Hematopoietic multipotent progenitor cell treated with erythropoietin and hydrocortisone succinate and interleukin-3 and kit ligand, for 4 days (in vitro differentiated cells): ENCODE measurements at places on chromosomes 16 and 17.

GRCh38 chr17:38591759-38592241 lies 14.0 kb downstream of the SRCIN1 start:
- DNase-seq: peak; percentile 88

GRCh38 chr16:1036726-1037393 lies 35.7 kb upstream of the SSTR5 start:
- DNase-seq: no peak

DNA sequence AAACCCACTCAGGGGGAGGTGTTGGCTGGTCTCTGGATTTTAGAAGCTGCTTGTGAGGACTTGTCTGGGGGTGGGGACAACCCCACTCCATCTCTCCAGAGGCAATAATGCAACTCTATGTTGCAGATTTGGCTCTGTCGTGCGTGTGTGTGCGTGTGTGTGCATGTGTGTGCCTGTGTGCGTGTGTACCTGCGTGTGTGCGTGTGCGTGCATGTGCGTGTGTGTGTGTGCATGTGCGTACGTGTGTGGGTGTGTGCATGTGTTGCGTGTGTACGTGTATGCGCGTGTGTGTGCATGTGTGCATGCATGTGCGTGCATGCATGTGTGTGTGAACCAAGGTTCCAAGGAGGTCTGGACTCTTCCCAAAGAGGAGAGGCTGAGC lies 120.4 kb upstream of the LHX1 start:
- no peak for DNase-seq

DNA sequence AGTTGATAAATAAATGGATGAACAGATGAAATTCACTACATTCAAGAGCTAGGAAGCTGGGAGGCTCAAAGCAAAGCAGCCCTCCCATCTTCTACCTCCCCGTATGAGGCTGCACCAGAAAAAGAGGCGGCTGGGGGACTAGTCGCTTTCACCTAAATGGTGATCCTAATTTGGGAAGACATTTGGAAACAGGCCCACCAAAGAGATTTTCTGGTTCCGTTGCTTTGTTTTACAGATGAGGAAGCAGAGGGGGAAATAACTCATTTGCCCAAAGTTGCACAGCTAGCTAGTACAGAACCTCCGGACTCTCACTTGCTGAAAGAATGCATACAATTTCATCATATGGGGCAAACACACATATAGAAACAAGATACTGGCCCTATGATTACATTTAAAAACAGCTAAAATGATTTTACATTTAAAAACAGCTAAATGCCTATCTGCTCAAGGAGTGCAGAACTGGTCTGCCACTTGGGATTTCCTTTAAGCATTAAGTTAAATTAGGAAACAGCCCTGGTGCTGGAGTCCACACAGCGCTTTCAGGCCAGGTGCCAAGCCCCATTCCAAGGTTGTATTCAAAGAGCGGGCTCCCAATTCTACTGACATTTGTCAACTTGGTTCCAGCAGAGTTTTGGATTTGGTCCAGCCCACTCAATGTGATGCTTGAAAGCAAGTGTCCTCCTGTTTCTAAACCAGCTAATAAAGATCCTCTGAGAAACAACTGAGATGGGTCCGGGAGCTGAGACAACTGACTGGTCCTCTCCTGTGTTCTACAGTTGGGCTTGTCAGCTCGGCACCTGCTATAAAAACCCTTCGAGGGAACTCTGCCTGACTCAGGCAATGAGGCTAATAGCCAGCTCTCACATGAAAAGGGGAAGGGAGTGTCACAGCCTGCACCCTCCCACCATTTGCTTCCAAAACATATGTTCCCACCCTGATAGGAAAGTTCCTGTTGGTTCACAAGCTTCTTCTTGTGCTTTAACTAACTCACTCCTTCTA lies 11.7 kb downstream of the ERN1 start:
- peak; percentile 89 for DNase-seq

DNA sequence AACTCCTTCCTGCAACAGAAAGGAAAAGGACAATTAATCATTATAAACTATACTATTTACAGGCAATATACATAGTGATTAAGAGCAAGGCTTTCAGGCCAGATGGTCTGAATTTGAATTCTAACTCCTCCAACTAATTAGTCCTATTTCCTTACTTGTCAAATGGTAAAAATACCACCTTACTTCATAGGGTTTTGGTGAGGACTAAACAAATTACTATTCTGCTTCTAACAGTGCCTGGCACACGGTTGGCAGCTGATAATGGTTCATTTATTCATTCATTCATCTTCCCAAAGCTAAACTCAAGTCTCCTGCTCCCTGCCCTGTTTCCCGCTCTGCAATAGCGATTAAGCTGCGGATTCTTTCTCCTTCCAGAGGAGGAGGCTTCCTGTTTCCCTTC lies 39.8 kb downstream of the DCUN1D3 start:
- no peak for DNase-seq

- DNase-seq: no peak
Observed at GRCh38 chr17:30237296-30238002, 2.0 kb upstream of the SLC6A4 start.

DNA sequence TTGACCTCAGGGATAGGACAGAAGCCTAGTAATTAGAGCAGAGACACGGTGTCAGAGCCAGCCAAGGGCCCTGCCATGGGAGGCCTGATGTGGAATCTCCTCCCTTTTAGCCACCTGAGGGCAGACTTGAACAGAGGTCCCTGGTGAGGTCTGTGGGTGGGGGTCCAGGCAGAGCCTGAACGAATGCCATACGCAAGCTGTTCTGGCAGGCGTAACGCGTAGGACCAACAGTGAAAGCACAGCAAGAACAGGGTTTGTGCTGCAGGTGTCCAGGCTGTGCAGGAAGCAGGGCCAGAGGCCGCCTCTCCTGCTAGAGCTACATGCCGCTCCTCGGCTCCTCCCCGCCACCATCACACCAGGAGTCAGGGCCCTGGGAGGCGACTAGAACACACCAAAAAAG lies 81.9 kb upstream of the TBX2 start:
- DNase-seq: no peak

- no peak for DNase-seq
Observed at GRCh38 chr17:43603321-43603720, 57.2 kb upstream of the ETV4 start.

DNA sequence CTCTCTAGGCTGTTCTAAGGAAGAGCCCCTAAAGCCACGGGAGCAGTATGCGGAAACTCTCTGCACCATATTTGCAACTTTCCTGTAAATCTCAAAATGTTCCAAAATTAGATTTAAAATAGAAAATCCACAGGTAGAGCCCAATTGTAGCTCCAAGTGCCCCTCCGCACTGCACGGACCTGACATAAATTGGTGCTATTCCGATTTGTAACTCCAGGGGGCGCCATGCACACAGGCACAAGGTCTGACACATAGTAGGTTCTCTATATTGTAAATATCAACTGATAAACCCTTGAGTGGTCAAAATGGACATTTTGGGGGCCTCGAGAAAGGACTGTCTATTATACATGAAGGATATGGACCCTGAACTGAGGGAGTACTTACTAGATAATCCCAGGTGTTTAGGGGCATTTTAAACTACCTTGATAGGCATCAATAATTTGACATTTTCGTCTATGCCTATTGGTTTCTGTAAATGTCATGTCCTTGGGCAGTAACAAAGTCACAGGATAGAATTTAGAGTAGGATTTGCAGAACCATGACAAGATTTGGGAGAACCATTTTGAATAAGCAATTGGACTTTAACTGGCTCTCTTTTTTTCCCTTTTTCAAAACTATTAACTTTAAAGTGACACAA lies 36.6 kb upstream of the TMEM132E start:
- peak; percentile 51 for DNase-seq

DNA sequence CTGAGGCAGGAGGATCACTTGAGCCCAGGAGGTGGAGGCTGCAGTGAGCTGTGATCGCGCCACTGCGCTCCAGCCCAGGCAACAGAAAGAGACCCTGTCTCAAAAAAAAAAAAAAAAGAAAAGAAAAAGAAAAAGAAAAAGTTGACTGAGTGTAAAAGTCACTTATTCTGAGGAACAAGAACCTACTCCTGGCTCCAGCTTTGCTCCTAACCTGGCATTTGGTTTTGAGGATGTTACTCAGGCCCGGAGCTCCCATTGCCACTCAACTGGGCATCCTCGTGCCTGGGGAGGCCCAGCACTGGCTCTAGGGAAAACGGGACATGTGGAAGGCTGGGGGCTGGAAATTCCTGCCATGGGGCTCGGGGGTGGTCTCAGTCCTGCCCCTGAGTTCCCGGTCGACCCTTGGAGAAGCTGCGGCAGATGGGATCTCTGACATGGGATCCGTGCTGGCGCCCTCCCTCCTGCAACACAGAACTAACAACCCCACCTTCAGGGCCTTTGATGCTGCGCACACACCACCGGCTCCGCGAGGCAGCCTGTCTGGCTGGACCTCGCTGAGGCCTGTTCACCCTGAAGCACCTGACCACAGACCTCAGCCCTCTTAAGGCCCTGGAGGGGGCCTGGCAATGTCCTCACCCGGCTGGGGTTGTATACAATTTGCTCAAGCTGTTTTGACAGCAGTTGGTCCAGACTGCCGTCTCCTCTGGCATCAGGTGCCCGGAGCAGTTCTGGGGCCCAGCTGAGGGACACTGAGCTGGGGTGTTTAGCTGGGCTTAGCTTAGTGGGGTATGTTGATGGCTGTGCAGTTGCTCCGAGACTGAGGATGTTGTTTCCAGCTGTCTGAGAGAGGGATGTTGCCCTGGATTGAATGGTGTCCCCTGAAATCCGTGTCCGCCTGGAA lies 12.3 kb downstream of the CD7 start:
- peak; percentile 55 for DNase-seq

DNA sequence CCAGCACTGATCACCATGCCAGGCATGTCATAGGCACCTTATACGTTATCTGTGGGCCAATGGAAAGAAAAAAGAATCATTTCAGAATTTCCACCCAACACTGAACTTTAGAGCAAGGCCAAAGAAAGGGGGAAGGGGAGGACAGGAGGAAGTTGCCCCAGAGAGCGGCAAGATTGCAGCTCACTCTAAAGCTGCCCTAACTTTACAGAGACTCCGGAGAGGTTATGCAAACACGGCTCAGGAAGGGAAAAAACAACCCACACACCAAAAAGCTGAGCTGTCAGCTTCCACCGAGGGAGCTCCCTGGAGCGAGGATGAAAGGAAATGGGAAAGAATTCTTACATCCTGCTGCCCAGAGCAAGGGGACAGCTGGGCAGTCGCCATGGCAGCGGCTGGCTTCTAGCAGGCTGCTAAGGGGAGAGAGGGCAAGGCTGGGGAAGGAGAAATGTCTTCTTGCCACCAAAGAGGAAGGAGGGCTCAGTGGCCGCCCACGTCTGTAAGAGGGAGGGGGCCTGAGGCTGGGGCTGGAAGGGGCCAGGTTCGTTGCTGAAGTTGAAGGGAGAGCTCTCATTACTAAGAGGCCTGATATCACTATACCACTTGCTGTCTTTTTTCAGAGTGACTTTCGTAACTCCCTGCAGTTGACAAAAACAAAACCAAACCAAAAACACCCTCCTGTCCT lies 18.2 kb downstream of the COTL1 start:
- peak; percentile 88 for DNase-seq

GRCh38 chr16:89314854-89315253 lies 97.4 kb downstream of the ZNF778 start:
- DNase-seq: no peak

DNA sequence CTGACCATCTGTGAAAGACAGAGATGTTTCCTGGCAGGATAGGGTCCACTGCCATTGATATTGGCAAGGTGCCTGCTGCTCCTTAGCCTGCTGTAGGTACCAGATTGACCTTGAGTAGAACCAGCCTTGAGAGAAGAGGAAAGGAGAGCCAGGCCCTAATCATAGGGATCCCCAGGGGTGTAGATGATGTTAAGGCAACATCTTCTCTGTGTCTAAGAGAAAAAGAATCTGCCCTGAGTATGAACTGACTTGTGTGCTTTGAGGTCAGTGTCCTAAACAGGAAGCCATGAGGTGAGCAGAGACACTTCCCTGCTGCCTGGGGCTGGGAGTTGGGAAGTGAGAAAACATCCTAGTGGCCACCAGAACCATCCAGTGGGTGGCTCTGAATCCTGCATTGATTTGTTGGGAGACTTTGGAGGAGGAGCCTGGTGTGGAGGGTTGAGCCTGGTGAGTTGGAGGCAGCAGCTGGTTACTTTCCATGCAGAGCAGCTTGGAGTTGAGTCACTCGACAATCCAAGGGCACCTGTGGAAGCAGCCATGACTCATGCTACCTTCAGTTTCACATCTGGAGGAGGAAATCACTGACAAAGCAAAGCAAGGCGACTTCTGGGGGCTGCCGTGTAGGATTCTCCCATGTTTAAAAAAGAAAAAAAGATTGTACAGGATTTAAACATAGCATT lies 47.8 kb downstream of the BMERB1 start:
- no peak for DNase-seq

DNA sequence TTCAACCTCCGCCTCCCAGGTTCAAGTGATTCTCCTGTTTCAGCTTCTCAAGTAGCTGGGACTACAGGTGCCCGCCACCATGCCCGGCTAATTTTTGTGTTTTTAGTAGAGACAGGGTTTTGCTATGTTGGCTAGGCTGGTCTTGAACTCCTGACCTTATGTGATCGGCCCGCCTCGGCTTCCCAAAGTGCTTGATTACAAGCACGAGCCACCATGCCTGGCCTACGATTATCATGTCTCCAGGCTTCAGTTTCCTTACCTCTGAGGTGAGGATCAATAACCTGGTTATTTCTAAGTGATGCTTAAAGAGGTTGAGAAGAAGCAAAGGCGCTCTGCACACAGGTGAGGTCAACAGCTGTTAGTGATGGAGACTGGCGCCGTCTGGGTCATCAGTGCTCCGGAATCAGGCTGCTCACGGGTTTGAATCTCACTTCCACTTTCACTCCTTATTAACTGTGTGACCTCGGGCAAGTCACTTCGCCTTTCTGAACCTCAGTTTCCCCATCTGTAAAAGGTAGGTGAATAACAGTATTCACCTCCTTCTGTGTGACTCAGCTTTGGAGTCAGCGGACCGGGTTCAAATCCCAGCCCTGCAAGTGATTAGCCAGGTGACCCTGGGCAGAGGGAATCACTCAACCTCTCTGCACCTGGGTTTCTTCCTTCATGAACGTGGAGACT lies 745 bp upstream of the ABCC1 start:
- DNase-seq: no peak

DNA sequence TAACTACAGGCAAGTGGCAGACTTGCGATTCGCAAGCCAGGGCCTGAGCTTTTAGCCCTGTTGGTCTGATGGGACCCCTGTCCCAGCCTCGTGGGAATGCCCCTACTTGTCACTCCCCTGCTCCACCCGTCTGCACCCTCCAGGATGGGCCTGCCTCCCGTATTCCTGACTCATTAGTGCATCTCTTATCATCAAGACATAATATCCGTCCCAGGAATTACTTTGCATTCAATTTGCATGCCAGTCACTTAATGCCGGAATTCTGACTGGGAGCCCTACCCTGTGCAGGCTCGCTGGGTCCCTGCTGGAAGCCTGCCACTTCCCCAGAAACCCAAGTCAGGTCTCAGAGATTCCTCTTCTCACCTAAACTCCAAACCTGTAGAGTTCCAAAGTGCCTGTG lies 3.3 kb downstream of the PRSS53 start:
- no peak for DNase-seq

DNA sequence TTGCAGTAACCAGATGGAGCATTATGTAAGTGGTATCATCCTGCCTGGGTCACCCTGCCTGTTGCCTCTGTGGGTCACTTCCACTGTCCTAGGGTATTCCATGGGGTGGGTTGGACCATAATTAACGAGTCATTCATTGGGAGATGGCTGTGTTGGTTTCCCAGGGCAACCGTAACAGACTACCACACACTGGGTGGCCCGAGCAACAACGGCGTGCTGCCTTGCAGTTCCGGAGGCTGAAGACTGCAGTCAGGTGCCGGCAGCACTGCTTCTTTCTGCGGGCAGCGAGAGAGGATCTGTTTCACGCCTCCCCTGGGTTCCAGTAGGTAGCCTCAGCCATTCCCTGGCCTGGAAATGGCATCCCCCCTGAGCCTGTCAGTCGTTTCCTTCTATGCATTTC lies 28.9 kb upstream of the CMIP start:
- DNase-seq: no peak
